ENCODE measurements at places on chromosomes 2 and 18. TPM values are rescaled to one million over a fixed set of nuclear protein-coding genes. Genes with fewer than 3 reads are reported as not detected.

GRCh38 chr2:60857056-60857455, 24.3 kb upstream of the REL start:
- no peak overlapping the region for H3K27ac ChIP-seq
- no peak overlapping the region for H3K4me3 ChIP-seq
- H3K36me3 ChIP-seq, result no peaks in the 10 kb centered on the region
- no peak for DNase-seq

GRCh38 chr2:238689331-238689730, 158.6 kb upstream of the TWIST2 start:
- H3K27me3 ChIP-seq, result no peaks in the 10 kb centered on the region
- H3K27ac ChIP-seq, result no peak overlapping the region
- H3K36me3 ChIP-seq, result no peaks in the 10 kb centered on the region
- no peak overlapping the region for H3K4me3 ChIP-seq
- H3K4me1 ChIP-seq, result no peaks in the 10 kb centered on the region

DNA sequence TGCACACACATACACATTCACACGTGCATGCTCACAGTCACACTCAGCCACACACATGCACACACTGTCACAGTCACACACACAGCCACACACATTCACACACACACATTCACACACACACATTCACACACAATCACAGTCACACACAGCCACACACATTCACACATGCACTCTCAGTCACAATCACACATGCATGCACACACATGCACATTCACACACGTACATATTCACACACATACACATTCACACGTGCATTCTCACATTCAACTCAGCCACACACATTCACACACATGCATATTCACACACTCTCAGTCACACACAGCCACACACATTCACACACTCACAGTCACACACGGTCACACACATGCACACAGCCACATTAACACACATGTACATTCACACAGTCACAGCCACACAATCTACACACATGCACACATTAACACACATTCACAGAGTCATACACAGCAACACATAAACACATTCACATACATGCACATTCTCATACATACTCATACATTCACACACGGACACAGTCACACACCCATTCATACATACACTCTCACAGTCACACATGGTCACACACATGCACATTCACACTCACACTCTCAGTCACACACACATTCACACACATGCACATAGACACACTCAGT, 239.8 kb downstream of the EIPR1 start:
- no peak overlapping the region for H3K27ac ChIP-seq
- DNase-seq, result no peak
- no peaks in the 10 kb centered on the region for H3K36me3 ChIP-seq

DNA sequence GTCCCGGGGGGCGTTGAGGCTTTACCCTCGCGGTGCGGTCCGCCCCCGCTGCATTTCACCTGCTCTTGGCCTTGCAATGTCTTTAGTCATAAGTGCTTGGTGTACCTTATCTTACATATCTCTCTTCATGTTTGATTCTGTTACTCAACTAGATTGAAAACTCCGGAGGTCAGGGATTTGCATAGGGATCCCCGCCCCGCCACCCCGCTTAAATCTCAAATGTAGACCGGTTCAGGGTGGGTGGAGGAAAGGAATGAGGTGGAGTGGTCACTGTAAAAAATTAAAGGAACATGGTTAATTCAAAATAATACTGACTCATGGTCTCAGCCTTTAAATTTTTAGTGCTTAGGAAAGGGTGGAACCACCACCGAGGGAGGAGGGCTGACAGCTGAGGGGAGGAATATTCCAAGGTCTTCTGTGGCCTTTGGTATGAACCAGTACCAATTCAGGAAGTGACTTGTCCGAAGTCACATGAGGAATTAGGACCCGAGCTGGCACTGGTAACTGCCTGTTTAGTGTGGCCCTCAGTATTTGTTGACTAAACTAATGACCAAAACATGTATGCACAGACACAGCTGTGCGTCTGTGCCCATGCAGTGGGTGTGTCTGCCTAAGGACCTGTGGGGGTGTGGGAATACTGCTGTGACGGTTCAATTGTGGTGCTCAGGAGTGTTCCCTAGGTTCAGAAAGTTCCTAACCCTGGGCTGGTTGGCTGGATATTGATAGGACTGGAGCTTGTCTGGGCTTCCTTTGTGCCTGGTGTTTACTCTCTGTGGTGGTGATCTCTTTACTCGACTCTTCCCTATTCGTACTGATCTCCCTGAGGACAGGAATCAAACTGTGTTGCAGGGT, 1.0 kb downstream of the PLEKHB2 start:
- no peaks in the 10 kb centered on the region for H3K27me3 ChIP-seq
- H3K27ac ChIP-seq, result peak overlapping the region; percentile 93

DNA sequence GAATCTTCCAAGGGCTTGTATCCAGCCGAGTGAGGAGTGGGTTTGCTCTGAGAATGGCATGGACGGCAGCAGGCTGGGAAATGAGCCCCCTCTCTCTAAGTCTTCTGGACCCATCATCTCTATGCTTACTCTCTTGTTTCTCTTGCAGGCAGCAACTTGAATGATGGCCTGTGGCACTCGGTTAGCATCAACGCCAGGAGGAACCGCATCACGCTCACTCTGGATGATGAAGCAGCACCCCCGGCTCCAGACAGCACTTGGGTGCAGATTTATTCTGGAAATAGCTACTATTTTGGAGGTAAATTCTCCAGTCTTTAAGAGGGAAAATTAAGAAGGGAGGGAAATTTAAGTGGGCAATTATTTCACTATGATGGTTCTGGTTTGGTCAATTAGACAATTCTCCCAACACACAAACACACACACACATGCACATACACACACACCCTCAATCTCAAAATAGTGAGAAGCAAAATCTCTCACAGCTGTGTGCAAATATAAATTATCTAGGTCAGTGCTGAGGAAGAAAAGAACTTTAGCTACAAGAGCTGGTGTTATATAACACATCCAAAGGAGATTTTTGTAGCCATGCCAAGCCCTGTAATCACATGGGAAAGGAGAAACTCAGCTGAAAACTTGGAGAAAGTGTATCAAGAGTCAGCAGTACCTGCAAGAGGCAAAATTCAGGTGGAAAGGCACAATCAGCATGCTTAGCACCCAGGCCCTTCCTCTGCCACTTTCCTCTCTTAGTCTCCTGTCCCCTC, 499.2 kb downstream of the CNTNAP5 start:
- no peak overlapping the region for H3K4me3 ChIP-seq
- no peaks in the 10 kb centered on the region for H3K4me1 ChIP-seq
- no peak overlapping the region for H3K27ac ChIP-seq
- no peak for DNase-seq
- H3K36me3 ChIP-seq, result no peaks in the 10 kb centered on the region
- H3K27me3 ChIP-seq, result no peaks in the 10 kb centered on the region

GRCh38 chr18:42274488-42275137, 319.6 kb downstream of the PIK3C3 start:
- no peaks in the 10 kb centered on the region for H3K4me1 ChIP-seq
- no peaks in the 10 kb centered on the region for H3K27me3 ChIP-seq
- H3K4me3 ChIP-seq, result no peak overlapping the region
- DNase-seq, result no peak

GRCh38 chr2:9166579-9167377, 39.8 kb upstream of the ASAP2 start:
- no peaks in the 10 kb centered on the region for H3K36me3 ChIP-seq
- H3K4me3 ChIP-seq, result no peak overlapping the region

DNA sequence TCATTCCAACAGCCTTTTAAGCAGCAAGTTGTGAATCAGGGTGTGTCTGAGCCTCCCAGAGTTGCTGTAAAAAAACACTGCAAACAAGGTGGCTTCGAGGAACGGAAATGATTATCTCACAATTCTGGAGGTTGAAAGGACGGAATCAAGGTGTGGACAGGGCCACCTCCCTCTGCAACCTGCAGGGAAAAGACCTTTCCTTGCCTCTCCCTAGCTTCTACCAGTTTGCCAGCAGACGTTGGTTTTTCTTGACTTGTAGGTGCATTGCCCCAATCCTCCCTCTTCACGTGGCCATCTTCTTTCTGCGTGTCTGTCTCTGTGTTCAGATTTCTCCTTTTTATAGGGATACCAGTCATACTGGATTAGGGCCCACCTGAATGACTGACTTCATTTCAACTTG, 24.8 kb upstream of the TMEM131 start:
- H3K36me3 ChIP-seq, result no peaks in the 10 kb centered on the region
- no peak overlapping the region for H3K4me3 ChIP-seq
- H3K27ac ChIP-seq, result no peak overlapping the region
- H3K4me1 ChIP-seq, result no peaks in the 10 kb centered on the region

- H3K4me3 ChIP-seq, result no peak overlapping the region
- no peak overlapping the region for H3K27ac ChIP-seq
- H3K27me3 ChIP-seq, result no peaks in the 10 kb centered on the region
- no peaks in the 10 kb centered on the region for H3K4me1 ChIP-seq
- no peak for DNase-seq
Measured at GRCh38 chr18:72634500-72634899, 90.4 kb upstream of the CBLN2 start.

- peaks cover 5% of the 10 kb centered on the region for H3K4me1 ChIP-seq
- DNase-seq, result peak; percentile 41
- H3K27ac ChIP-seq, result peak overlapping the region; percentile 17
- H3K27me3 ChIP-seq, result no peaks in the 10 kb centered on the region
- H3K36me3 ChIP-seq, result no peaks in the 10 kb centered on the region
Measured at GRCh38 chr2:8544786-8545694, 136.8 kb upstream of the ID2 start.

GRCh38 chr2:231605607-231606091, 13.0 kb downstream of the TEX44 start:
- H3K4me1 ChIP-seq, result peaks cover 10% of the 10 kb centered on the region
- no peaks in the 10 kb centered on the region for H3K27me3 ChIP-seq
- DNase-seq, result no peak
- H3K27ac ChIP-seq, result peak overlapping the region; percentile 99

DNA sequence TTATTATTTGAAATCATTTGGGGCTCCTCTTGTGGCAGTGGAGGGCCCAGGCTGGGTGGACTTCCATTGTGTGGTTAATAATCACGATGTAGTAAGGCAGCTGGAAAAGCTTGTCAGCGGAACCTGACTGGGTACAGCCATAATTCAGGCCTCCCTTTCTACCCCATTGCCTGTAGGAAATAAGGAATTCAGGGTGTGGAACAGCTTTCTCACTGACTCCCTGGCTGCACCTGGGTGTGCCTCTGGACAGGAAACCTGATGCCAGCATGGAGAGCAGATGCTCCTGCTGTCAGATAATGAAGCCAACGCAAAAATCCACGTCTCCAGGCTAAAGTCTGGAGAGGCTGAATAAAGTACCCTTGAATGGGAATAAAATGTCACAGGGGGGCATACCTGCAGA, 44.2 kb downstream of the LYPD6B start:
- H3K27me3 ChIP-seq, result no peaks in the 10 kb centered on the region
- no peak overlapping the region for H3K4me3 ChIP-seq
- H3K27ac ChIP-seq, result no peak overlapping the region
- no peak for DNase-seq
- no peaks in the 10 kb centered on the region for H3K36me3 ChIP-seq
- no peaks in the 10 kb centered on the region for H3K4me1 ChIP-seq

DNA sequence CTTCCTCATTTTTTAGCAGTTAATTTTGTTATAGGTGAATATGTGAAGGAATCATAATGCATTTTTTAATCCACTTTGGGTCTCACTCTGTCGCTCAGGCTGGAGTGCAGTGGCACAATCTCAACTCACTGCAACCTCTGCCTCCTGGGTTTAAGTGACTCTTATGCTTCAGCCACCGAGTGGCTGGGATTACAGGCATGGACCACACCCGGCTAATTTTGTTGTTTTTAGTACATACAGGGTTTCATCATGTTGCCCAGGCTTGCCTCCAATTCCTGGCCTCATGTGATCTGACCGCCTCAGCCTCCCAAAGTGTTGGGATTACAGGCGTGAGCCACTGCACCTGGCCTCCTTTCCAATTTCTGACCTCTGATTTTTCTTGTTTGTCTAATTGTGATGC, 17.7 kb downstream of the SCYGR5 start:
- no peak for DNase-seq
- H3K27me3 ChIP-seq, result no peaks in the 10 kb centered on the region
- H3K36me3 ChIP-seq, result no peaks in the 10 kb centered on the region
- H3K27ac ChIP-seq, result no peak overlapping the region
- H3K4me1 ChIP-seq, result no peaks in the 10 kb centered on the region

DNA sequence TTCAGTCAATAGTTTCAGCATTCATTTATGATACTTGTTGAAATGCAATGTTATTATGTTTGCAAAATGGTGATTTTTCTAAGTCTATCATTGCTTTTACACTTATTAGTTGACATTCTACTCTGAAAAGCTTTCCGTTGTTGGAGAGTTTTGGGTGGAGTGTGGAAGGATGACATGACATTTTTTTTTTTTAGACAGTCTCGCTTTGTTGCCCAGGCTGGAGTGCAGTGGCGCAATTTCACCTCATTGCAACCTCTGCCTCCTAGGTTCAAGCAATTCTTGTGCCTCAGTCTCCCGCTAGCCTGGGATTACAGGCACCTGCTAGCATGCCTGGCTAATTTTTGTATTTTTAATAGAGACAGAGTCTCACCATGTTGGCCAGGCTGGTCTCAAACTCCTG, 29.8 kb downstream of the PIKFYVE start:
- no peak for DNase-seq
- no peak overlapping the region for H3K27ac ChIP-seq
- H3K4me3 ChIP-seq, result no peak overlapping the region
- peaks cover 3% of the 10 kb centered on the region for H3K36me3 ChIP-seq
- H3K4me1 ChIP-seq, result no peaks in the 10 kb centered on the region
- H3K27me3 ChIP-seq, result no peaks in the 10 kb centered on the region

GRCh38 chr18:46761059-46761769, 4.4 kb upstream of the ST8SIA5 start:
- no peak overlapping the region for H3K4me3 ChIP-seq
- no peak for DNase-seq
- H3K4me1 ChIP-seq, result no peaks in the 10 kb centered on the region
- peaks cover 38% of the 10 kb centered on the region for H3K27me3 ChIP-seq
- no peaks in the 10 kb centered on the region for H3K36me3 ChIP-seq

DNA sequence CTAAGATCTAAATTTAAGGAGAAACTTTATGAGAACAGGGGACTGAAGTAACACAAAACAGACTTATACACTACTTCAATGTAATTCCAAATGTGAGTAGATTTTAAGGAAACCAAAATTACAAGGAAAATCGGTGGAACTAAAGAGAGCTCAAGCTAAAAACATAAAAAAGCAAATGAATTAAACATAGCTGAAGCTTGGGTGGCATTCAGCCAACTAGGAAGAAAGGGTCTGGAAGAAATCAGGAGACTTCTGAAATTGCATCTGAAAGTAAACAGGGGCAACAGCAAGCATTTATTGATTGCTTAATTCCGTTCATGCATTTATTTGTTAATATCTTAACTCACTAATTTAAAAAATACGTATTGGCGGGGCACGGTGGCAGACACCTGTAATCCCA, 727.3 kb upstream of the PKDCC start:
- no peak overlapping the region for H3K27ac ChIP-seq
- DNase-seq, result no peak
- H3K4me1 ChIP-seq, result no peaks in the 10 kb centered on the region
- no peak overlapping the region for H3K4me3 ChIP-seq
- no peaks in the 10 kb centered on the region for H3K27me3 ChIP-seq
- no peaks in the 10 kb centered on the region for H3K36me3 ChIP-seq

The SERPINB11 gene
- total RNA-seq, result not detected

The SLC11A1 gene
- total RNA-seq, result 14.4 TPM

The OR6B2 gene
- total RNA-seq, result not detected

The EVX2 gene
- total RNA-seq, result not detected

The SERPINB3 gene
- total RNA-seq, result not detected

The FEV gene
- not detected for total RNA-seq

The ARHGEF4 gene
- 10.1 TPM for total RNA-seq

The SERPINB7 gene
- total RNA-seq, result not detected

The NOSTRIN gene
- total RNA-seq, result 73.7 TPM

The GBX2 gene
- not detected for total RNA-seq

The NEU2 gene
- not detected for total RNA-seq

Data from breast epithelium (tissue), 4 donors.